ENCODE measurements at places on chromosomes 13 and 19.
A peak's percentile ranks its signal among the peaks of the same experiment; 100 is the strongest.

GRCh38 chr13:45826731-45827130 lies 24.8 kb downstream of the SIAH3 start:
- DNase-seq, result no peak

- DNase-seq, result peak; percentile 96
Measured at GRCh38 chr19:35404879-35405622, 34.2 kb downstream of the GPR42 start.

GRCh38 chr19:40995355-40995754 lies 4.3 kb downstream of the CYP2B6 start:
- no peak for DNase-seq

GRCh38 chr13:98519976-98520375 lies 56.9 kb downstream of the STK24 start:
- DNase-seq, result no peak

DNA sequence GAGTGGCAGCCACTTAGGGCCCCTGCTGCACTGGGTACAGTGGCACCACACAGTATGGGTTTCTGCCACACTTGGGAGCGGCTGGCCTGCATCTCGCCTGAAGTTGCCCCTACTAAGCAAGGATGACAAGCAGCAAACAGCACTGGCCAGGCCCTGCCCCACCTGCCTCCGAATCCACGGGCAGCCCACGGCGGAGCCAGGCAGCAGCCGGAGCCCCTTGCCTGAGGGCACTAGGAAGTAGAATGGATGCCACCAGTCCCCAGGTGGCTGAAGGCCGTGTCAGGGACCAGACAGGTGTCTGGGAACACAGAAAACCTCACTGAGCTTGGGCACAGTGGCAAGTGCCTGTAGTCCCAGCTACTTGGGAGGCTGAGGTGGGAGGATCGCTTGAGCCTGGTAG lies 19.4 kb downstream of the MLLT1 start:
- DNase-seq, result no peak

GRCh38 chr13:108797354-108797753 lies 167.9 kb downstream of the MYO16 start:
- DNase-seq, result no peak

- no peak for DNase-seq
Measured at GRCh38 chr13:110957181-110957884, 42.5 kb upstream of the ANKRD10 start.

DNA sequence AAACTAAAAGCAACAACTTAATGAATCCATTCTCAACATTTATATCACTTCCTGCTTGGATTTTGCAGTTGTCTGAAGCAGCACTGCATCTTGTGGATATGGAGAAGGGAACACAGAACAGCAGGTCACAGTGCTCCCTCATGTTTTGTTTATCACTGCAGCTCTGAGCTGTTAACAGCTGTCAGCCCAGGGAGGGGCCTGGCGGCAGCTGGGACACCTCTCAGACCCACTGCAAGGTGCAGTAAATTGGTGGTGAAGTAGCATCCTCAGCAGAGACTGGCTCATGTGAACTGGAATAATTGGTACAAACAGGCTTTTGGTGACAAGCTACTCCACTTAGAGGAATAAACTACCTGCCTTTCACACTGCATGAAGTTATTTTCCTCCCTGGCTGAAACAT lies 170.4 kb downstream of the LIG4 start:
- DNase-seq, result no peak

- DNase-seq, result no peak
Measured at GRCh38 chr13:35936246-35936978, 194.8 kb downstream of the DCLK1 start.

- no peak for DNase-seq
Measured at GRCh38 chr13:28872427-28873176, 52.5 kb downstream of the MTUS2 start.
